Caco-2 (cell line): ENCODE measurements at places on chromosomes 7 and 10.

- DNase-seq, result no peak
These were observed 48.4 kb upstream of the HMX3 start for GRCh38 chr10:123087348-123087747.

GRCh38 chr7:157445956-157446295, 109.1 kb downstream of the DNAJB6 start:
- DNase-seq, result no peak

- DNase-seq, result peak; percentile 34
These were observed 3.5 kb downstream of the UNCX start for GRCh38 chr7:1236132-1236661.

GRCh38 chr7:98821348-98821747, 48.5 kb downstream of the TMEM130 start:
- DNase-seq, result no peak

DNA sequence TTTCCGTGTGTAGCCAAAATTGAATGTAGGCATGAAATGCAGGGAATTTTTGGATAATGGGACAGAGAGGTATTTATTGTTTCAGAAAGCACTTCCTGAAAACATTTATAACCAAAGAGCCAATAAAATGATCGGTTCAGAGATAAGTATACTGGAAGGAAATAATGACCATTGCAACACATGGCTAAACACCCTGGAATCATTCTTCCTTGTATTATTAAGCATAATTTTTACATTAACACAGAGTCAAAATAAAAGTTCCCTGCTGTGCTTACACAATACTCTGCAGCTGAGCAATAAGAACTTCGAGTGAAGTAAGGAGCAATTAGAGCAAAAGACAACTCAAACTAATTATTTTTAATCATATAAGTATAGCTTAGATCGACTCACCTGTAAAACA, 648.3 kb downstream of the TNS3 start:
- DNase-seq, result no peak

GRCh38 chr7:157547611-157548010, 210.8 kb downstream of the DNAJB6 start:
- no peak for DNase-seq

DNA sequence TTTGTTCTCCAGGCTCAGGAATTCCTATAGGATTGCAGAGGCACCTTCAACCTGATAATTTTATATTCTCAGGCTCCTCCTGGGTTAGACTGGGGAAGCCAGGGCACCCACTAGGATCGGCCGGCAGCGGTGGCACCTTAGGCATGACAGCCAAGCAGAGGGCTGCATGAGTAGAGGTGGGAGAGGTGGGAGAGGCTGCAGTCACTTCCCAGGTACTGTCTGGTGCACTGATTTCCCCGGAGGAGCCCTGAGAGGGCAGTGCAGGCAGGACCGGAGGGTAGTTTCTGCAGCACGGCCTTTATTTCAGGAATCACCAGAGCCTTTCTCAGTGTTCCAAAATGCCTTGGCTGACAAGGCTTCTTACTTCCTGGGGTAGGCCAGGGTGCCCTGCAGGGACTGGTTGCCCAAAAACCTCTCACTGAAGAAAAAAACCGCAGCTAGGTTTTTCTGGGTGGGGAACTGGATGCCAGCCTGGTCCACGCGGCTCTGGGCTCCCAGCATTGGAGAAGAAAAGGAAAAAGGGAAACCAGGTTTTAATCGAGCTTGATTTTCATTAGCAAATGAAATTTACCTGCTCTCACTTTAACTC, 3.6 kb upstream of the HOXA13 start:
- DNase-seq, result no peak
